NCI-H1694 treated with DMSO at 0.1 percent for 48 hours (cell line): ENCODE measurements at places on chromosomes 7 and 10.

DNA sequence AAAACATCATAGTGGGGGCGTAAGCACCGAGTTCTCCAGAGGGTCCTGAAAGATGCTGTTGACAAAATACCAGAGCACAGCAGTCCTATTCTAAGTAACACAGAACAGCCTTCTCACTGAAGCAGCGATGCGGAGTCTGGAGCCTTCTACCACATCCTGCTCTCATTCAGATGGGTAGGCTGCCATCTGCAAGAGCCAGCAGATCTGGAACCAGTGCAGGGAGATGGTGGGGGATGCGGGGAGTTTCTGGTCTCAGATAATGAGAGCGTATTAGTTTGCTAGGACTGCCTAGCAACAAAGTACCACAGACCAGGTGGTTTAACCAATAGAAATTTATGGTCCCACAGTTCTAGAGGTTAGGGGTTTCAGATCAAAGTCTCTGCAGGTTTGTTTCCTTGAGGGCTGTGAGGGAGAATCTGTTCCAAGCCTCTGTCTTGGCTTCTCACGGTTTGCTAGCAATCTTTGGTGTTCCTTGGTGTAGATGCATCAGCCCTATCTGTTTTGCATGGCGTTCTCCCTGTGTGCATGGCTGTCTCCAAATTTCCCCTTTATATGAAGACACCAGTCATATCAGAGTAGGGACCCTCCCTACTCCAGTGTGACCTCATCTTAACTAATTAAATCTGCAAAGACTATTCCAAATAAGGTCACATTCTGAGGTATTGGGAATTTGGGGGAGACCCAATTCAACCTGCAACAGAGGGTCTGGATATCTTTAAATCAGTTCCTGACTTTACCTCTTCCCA lies 52.0 kb upstream of the STEAP1B start:
- DNase-seq, result no peak

DNA sequence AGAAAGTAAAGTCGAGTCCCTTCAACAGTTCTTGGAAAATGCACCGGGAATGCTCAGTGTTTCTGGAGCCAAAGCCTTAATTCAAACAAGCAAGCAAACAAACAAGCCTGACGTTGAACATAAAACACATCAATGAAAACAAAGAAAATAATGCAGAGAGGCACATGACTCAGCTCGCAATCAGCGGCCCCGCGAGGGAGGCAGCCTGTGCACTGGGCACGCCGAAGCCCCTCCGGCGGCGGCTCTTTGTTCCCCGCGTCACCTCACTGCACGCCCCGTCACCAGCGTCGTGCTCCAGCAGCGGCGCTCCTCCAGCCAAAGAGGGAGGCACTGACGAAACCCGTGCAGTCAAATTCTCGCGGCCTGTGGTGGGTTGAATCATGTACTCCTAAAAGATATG lies 151.5 kb downstream of the DNAJB6 start:
- DNase-seq, result no peak

- no peak for DNase-seq
Observed at GRCh38 chr10:127739908-127740307, 2.9 kb downstream of the FOXI2 start.

DNA sequence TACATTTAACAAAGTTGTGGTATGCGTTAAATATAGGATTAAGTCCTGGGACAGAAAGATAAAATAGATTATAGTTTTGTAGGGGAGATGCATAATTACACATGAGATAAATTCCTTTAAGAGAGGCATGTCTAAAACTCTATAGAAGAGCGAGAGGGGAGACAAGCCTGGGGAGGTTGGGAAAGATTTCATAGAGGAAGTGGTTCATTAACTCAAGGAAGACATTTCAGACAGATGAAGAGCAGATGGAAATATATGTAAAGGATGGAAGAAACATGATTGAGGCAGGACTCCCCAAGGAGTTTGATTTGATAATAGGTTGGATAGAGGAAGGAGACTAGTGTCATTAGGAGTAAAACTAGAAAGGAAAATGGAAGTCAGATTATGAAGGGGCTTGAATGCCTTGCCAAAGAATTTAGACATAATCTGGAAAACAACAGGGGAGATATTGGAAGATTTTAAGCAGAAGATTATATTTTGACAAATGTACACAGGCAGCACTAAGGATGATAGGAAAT lies 96.1 kb downstream of the PHTF2 start:
- DNase-seq, result no peak

GRCh38 chr7:158473221-158473620 lies 114.4 kb downstream of the PTPRN2 start:
- no peak for DNase-seq

DNA sequence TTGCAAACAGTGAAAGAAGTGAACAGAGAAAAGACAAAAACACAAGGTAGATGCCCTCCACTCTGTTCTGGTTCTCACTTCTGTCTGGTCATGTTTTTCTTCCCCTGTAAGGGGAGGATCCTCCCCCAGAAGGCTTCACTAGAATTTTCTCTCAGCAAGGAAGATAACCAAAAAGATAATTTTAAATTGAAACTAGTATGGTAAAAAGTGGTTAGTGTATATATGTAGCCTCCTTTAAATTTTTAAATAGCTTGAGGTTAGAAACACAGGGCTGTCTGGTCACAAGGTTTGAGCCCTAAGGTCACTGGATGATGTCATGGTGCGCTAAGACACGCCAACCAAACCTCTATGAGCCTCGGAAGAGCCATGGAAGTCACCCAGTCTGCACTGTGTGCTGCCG lies 5.6 kb upstream of the PKD1L1 start:
- no peak for DNase-seq

DNA sequence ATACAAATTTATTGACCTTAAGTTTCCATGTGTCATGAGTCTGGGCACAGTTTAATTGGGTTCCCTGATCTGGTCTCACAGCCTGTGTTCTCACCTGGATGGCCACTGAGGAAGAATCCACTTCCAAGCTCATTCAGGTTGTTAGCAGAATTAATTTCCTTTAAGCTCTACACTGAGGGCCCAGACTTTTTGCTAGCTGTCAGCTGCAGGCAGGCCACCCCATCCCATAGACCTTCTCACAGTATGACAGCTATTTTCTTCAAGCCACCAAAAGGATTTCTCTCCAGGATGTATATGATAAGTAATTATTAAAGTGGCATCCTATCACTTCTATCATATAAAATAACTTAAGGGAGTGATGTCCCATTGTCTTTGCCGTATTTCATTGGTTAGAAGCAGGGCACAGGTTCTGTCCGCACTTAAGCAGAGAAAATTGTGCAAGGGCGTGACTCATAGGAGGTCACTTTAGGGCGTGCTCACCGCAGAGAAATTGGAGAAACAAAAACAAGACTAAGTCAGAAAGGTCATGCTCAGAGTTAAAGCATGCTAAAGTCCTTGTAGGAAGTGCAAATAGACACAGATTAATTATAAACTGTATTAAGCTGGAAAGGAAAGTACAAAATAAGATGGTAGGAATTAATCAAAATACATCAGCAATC lies 109.9 kb downstream of the AHR start:
- DNase-seq, result no peak

DNA sequence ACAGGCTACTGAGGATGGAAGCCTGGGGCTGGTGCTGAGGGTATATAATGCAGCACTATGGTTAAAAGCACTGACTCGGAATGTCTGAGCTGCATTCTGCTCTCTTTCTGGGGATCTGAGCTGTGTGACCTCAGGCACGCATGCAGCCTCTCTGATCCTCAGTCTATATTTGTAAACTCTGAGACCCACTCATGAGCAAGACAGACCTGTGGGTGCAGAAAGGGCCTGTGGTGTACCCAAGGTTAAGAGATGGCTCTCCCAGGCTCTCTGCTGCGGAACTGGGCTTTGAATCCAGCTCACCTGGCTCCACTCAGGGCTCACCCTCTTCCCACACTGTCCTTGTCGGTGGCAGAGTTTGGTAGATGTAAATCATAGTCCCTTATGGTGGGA lies 89.9 kb downstream of the CHST15 start:
- DNase-seq, result no peak

DNA sequence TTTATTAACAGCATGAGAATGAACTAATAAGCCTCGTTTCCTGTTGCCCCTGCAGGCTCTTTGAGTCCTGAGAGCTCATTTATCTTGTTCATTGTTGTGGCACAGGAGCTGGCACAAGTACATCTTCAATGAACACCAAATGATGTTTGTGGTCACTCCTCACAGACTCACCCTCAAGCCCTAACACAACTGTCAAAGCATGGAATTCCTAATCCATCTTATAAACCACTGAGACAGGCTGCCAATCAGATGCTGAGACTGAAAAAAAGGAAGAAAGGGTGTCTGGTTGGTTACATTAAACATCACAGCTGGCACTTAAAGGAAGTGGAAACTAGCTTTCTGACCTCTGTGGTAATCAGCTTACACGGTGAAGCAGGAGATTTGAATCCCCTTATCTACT lies 7.7 kb upstream of the CCDC172 start:
- DNase-seq, result no peak

DNA sequence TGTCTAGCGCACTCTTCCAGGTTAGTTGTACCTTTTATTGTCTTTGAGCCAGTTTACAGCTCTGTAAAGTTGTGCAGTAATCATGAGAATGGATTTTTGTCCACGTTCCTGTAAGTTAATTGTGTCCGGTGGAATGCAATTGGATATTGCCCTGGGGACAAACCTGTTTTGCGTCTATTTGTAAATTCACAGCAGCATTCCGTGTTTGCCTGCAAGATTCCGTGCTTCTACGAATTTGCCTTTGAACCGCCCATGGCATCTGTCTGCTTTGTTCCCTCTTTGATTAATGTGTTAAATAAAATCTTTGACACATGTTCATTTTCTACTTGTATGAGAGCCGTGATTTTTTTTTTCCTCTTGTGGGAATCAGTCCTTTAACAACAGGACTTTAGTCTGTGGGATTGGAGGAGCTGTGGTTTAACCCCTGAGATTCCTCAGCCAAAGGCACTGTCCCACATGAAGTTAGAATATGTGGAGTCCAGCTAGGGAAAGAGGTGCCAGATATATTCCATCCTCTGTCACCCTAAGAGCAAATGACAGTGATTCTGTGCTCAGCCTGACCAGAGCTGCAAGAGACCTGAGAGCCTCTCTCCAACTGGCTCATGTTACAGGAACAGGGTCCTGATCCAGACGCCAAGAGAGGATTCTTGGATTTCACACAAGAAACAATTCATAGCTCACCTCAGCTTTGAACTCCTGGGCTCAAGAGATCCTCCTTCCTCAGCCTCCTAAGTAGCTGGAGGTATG lies 126.3 kb downstream of the COL26A1 start:
- DNase-seq, result no peak
